Calu3 (cell line): ENCODE measurements at places on chromosomes 16 and 17.

DNA sequence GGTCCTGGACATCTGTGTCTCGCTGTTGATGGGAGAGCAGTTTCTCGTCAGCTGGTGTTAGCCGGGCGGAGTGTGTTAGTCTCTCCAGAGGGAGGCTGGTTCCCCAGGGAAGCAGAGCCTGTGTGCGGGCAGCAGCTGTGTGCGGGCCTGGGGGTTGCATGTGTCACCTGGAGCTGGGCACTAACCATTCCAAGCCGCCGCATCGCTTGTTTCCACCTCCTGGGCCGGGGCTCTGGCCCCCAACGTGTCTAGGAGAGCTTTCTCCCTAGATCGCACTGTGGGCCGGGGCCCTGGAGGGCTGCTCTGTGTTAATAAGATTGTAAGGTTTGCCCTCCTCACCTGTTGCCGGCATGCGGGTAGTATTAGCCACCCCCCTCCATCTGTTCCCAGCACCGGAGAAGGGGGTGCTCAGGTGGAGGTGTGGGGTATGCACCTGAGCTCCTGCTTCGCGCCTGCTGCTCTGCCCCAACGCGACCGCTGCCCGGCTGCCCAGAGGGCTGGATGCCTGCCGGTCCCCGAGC, 17.9 kb downstream of the GAA start:
- no peak for DNase-seq

- DNase-seq: no peak
Observed at GRCh38 chr17:66403846-66404556, 101.6 kb downstream of the PRKCA start.

DNA sequence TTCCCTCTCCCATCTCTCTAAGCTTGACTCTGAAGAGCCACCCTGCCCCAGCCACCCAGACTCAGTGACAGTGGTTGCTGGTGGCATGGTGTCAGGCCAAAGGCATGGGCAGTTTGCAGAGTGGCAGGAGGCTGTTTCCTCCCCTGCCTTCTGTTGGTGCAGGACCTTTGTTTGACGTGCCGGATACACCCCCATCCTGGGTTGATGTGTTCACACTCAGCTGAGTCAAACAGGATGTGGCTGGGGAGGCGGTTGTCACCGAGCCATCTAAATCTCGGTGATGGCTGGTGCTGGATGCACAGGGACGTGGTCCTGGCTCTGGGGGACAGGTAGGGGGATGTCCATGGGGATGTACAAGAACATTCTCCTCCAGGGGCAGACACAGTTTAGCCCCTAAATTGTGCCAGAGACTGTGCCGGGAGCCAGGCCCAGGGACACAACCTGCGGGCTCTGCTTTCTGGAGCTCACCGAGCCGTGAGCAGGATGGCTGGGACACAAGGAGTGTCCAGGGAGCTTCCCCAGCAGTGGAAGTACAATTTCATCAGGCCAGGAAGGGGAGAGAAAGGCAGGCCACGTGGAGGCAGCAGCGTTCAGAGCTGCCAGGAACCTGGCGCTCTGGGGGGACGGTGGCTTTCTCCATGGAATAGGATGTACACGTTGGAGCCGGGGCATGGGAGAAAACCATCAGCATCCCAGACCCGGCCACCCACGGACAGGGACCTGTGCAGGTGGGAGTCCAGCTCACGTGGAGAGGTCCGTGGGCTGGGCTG, 264.2 kb downstream of the SEC14L1 start:
- peak; percentile 48 for DNase-seq

- DNase-seq: no peak
Observed at GRCh38 chr16:77246150-77246549, 46.9 kb downstream of the SYCE1L start.

DNA sequence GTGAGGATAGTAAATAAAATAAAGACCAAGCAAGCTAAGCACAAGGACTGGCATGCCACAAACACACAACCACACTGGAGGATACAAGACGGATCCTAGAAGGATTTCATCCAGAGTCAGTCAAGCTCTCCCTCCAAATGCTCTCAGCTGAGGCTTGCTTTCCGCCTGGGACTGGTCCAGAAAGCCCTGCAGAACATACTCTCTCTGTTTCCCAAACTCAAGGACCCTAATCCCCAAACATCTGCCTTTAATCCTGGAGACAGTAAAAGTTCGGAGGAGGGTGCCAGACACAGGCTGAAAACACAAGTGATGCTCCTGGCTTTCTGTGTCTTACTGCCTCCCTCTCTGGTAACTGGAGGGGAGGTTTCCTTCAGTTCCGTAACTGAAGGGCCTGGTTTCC, 5.3 kb upstream of the HSD11B2 start:
- DNase-seq: no peak

DNA sequence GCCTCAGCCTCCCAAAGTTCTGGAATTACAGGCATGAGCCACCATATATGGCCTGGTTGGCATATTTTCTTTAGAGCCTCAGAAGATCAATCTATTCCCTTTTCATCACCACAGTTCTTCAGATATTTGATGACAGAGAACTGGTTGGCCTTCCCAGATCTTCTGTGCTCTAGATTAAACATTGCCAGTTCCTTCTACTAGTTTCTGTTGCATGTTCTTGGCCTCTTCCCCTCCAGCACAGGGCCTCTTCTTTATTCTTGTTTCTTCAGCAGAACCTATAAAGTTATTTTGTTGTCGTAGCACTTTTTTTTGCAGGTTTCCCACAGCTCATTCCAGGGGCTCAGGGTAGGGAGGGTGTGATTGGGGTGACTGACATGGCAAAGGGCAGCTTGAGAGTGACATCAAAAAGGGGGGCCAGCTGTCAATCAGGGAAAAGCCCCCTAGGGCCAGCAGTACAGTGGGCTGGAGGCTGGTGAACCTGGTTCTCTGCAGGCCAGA, 9.3 kb downstream of the CHD9 start:
- DNase-seq: no peak

- DNase-seq: no peak
Observed at GRCh38 chr17:50508573-50509460, 578 bp downstream of the MYCBPAP start.
